Pons (tissue), 1 donor: ENCODE measurements at places on chromosomes 4 and X.
A peak's percentile ranks its signal among the peaks of the same experiment; 100 is the strongest.

DNA sequence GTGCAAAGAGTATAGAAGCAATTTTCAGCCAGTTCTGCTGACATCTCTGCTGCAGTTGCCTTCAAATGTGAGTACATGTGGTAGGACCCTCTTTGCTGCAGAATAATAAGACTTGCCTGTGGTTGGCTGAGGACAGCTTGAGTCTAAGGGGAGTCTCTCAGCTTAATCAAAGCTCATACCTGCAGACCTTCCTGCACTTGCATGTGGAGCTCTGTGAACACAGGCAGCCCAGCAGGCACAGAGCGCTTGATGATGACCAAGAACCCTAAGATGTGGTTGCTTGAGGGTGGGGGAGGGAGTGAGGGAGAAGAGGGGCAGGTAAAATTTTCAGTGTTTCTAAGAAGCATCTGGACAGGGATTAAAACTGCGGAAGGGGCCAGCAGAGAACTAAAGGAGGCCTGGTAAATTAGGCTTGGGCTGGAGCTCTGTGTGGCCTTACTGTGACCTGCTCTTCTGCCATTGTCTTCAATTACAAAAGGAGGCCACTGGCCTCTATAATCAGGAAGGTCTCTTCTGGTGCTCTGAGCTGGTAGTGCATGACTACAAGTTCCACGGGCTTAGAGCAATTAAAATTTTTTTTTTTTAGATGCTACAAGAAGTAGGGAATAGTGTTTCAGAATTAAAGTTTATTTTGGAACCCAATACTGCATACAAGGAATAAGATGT is 59.9 kb upstream of the CHRNA9 start:
- DNase-seq: no peak

DNA sequence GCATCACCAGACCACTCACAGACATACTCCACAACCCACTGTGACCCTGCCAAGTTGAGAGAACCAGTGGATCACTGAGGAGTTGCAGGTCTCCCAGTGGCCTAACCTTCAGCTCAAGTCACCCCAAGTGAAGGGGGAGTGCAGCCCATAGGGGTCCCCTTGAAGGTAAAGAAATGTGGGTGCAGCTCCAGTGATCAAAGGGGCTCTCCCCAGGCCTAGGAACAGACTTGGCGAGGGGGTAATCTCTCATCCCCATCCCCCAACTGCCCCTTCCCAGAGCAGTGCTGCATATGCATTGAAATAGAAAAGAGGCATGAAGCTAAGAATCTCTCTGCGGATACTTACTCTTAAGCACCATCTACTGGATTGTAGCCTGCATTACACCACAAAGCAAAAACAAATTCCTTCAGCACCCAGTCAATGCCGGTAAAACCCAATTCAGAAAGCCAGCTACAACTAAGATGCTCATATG is 27.0 kb downstream of the MAGEE1 start:
- DNase-seq: peak; percentile 9

- no peak for DNase-seq
Observed at GRCh38 chrX:130861462-130861861, 41.5 kb downstream of the ENOX2 start.

DNA sequence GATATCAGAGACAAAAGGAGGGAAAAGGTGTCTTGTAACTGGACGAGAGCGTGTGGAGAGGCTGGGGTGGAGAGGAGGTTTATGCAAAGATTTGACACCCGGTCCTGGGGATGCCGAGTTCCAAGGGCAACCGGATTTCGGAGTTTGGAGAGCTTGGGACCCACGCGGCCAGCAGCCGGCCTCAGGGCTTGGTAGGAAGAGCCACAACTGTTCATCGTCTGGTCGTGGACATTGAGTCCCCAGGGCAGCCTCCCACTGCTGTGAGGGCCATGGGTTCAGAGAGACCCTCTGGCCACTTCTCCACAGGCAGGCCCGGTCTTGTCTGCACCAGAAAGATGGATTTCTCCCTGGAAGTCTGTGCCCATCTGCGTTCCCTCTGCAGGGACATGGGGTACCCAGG is 46.8 kb downstream of the SHOX start:
- no peak for DNase-seq

DNA sequence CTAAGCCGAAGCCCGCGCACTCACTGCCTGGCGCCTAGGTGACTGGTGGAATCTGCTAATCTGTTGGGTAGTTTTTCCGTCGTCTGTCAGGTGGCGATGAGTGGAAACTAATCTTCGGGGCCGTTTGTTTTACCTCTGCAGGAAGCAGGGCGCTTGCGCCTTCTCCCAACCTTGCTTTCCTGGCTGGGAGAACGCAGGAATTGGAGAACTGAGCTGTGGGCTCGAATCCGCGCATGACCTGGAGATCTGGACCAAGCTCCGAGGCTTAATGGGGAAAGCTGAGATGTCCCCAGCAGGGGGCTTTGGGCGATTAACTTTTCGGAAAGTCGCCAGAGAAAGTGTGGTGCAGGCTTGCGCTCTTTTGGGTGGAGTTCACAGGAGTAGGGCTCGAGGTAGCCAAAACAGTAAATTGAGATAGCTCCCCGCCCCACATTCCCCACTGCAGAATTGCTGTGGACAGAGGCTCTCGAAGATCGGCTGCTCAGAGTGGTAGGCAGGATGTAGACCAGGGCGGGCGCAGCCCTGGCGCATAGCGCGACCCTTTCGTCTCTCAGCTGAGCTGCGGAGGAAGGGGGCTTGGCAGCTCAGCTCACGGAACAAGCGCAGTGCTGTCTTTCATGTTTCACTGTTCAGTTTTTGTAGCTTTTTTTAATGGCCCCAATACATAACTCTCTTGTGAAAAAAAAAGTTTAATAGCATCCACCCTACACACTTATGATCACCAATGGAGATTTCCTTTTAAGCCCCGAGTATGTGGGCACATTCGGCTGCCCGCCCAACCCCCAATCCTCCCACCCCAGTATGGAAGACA is 2.7 kb upstream of the FGF5 start:
- DNase-seq: no peak

DNA sequence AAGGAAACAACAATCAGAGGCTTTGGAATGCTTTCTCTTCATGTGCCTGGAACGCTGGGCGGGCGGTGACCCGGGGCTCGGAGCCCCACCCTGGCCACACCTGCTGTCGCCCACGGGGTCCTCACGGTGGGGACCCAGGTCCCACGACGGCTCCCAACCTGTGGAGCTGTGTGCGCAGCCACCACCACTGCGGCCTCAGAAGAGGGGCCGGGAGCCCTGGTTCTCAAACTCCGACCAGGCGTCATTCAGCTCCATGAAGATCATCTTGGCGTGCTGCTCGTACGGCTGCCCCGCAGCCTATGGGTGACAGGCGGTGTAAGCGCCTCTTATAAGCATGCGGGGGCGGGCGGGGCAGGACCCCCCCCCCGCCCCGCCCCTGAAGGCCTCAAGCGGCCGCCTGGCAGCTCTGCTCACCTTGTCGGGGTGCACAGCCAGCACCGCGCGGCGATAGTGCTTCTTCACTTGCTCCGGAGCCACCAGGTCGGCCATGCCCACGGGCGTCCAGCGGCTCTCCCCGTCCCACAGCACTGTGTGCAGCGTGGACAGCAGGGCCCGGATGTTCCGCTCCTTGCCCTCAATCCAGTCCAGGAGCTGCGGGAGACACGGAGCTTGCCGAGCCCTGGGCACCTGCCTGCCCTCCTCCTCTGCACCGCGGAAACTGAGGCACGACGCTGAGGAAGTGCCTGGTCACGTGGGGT is 23.7 kb upstream of the CPLX1 start:
- no peak for DNase-seq

DNA sequence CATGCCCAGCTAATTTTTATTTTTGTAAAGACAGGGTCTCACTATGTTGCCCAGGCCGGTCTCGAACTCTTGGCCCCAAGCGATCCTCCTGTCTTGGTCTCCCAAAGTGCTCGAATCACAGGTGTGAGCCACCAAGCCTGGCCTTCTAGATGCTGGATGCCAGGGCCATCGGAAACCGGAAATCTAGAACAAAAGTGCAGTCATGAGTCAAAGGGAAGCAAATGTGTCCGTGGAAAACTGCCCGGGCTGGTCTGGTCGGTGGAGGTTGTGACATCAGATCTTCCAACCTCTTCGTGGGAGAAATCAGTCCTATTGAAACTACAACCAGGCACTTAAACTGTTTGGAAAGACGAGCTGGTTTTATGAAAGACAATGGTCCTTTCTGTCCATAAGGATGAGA is 92.3 kb upstream of the SHOX start:
- DNase-seq: no peak

DNA sequence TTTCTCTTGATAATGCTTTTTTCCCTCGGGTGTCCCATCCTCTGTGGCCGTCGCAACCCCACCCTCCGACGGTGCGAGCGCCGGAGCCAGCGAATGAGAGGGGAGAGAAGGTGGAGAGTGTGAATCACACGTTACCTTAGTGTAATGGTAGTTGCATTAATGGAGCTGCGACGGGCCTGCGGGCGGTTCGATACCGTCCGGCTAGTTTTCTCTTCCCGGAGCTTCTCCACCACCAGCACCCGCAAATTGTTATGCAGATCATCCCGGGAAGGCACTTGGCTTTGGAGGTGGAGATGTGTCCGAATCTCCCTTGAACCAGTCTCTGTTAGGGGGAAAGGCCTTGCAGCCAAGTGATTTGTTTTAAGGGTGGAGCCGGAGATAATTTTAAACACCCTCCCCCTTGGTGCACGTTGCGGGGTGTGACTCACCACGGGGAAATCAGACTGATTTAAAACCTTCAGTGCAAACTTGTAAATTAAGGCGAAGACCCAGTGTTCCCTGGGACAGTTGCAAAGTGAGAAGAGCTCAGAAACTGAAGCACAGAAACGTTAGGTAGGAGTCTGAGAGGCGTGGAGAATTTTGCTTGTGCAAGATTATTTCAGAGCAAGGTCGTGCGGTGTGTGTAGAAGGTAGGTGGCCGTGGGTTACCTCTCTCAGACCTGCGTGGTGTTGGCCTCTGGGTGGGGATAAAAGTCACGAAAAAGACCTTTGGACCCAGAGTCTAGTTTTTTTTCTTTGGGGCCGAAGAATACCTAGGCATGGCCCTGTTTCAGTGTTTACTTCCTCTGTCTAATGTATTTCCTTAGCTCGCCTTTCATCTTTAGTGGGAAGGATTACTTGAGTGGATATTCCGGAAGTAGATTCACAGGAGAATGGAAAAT is 1.3 kb downstream of the AFF1 start:
- DNase-seq: peak; percentile 35

- no peak for DNase-seq
Observed at GRCh38 chr4:97759785-97760184, 383.5 kb downstream of the STPG2 start.

DNA sequence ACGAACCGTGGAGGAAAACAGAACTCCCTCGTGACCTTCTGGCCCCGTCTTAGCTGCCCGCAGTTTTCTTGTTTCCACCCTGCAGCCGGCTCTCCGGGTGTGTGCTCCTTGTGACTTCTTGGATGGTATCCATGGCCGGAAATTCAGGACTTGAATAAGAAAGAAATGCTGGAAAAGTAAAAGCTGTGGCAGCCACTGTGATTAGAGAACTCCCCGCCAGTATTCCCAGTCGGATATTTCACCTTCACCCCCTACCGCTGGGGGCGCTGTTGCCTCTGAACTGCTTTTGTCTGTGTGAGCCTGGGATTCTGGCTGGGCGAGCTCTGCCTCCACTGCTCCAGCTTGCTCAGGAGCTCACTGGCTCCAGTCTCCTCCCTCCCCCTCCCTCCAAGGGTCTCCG is 41.5 kb upstream of the CYP4V2 start:
- peak; percentile 37 for DNase-seq

DNA sequence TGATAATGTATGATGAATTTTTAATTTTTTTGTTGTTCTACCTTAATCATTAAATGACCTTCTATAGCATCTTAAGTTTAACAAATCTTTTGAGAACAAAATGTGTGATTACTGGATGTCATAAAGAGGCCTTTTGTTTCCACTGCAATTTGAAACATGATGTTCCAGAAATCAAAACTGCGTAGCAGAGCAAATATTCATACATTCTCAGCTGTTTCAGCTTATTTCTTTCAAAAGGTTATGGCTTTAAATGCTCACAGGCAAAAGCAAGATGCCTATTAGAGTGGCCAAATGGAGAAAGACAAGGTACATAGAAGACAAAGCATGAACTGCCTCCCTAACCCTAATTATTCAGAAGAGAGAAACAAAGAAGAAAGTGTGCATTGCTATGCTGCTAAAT is 233.0 kb upstream of the SLC7A11 start:
- no peak for DNase-seq

DNA sequence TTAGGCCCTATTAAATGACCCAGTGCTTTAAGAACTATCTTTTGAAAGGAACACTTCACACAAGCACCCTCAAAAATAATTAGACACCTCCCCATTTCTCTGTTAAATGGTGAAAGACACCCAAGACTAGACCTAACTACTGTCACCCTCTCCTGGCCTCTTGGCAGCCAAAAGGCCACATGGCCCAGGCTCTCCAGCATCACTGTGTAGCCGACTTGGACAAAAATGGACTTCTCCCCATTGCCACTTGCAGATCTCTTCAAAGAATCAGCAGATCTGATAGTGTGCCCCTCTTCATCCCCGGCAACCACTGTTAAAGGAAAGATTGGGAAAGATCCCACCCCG is 2.0 kb downstream of the MID1IP1 start:
- DNase-seq: peak; percentile 66

GRCh38 chrX:47489507-47490275 is 6.7 kb upstream of the ZNF41 start:
- no peak for DNase-seq

- DNase-seq: no peak
Observed at GRCh38 chr4:79982601-79983322, 90.3 kb downstream of the ANTXR2 start.

GRCh38 chrX:24260842-24261550 is 52.9 kb downstream of the SUPT20HL2 start:
- peak; percentile 51 for DNase-seq

DNA sequence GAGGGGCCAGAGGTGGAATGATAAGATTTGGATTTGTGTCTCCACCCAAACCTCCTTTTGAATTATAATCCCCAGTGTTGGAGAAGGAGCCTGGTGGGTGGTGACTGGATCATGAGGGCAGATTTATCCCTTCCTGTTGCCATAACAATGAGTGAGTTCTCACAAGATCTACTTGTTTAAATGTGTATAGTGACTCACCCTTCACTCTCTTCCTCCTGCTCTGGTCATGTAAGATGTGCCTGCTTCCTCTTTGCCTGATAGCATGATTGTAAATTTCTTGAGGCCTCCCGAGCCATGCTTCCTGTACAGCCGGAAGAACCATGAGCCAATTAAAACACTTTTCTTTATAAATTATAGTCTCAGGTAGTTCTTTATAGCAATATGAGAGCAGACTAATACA is 348.6 kb downstream of the AR start:
- no peak for DNase-seq

DNA sequence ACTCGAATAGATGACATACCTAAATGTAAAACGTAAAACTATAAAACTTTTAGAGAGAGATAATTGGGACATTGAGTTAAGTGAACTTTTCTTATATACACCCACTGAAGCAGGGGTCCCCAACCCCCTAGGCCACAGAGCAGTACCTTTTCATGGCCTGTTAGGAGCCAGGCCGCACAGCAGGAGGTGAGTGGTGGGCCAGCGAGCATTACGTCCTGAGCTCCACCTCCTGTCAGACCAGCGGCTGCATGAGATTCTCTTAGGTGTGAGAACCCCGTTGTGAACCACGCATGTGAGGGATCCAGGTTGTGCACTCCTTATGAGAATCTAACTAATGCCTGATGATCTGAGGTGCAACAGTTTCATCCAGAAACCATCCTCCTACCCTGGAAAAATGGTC is 114.8 kb downstream of the HMX1 start:
- no peak for DNase-seq
